Neural crest cell (in vitro differentiated cells): ENCODE measurements at places on chromosomes 6 and 20.

DNA sequence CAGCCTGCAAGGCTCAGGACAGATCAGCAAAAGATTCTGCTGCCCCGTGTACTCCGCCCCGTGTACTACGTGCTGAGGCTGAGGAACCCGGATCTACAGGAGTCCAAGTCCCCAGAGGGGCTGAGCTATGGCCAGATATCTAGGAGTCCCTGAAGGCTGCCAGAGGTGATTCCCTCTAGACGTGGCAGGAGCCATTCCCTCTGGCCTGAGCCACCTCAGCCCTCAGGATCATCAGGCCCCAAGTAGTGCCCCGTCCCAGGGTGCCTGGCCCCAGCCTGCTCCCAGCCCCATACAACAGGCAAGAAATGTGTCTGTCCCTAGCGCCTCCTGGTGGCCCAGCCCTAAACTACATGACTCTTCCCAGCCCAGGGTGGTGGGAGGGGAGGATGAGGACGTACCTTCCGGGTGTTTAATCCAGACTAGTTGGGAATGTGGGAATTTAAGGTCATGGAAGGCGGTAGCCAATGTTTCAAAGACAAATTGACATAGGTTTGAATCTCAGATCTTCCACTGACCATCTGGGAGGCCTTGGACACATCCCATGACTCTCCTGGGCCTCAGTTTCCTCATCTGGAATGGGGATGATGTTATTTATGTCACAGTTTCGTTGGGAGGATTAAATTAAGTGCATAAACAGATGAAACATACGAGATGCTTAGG lies 49.4 kb upstream of the PTPN1 start:
- peak; percentile 91 for DNase-seq

DNA sequence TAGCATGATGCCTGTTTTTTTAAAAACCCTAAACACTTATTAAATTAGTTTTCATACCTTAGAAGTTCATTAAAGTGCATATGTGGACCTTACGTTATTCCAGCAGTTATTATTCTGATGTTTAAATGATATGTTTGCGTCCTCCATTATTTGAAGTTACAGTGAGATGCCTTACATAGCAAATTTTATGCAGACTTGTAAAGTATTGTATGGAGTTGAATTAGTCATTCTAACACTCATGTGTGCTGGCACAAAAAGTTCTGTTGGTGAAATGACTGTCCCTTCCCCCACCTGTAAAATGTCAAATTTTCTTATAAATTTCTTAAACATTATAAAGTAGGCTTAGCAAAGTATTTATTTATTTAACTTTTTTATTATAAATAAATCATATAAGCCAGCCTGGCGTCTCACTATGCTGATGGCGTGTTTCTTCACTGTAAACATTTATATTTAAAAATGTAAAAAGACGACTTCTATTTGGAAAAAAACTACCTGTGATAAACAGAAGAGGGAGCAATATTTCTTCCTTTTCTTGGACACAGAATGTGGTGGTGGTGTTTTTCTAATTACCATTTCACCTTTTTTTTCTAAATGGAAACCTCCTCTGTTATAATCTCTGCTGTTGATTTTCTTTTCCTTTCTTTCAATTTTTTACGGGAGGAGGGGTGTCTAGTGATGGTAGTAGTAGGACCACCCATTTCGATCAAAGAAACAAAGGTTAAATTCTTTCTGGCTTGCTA lies 155.4 kb downstream of the RFPL4B start:
- DNase-seq = peak; percentile 2

DNA sequence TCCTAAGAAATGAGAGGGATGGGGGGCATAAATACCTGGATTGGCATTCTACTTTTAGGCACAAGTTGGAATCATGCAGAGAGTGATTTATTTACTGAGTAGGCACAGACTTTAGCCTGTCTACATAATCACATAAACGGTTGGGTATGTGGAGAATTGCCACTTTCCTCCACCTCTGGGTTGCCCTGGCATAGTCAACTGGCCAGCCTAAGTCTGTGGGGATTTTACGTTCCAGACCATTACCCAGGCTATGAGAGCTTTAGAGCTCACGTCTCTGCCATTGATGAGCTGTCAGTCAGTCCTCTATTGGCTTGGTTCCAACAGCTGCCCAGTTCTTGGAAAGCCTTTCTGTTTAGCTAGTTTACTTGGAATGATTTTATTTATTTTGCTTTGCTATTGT lies 5.0 kb upstream of the BHLHE23 start:
- DNase-seq = no peak

DNA sequence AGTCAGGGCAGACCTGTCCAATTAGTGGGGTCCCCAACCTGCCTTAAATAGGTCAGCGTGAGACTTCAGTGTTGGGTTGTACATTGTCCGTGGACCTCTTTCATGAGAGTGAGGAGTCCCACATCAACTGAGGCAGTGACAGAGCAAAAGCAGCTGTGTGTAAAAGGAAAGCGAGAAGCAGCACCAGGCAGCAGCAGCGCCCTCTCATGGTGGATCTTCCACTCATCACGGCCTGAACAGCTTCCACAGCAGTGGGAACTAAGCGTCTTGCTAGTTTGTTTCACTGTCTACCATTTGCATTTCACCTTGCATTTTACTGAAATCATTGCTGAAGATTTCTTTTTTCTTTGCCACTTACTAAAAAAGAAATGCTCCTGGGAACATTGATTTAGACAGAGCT lies 333.8 kb downstream of the PKHD1 start:
- DNase-seq = peak; percentile 45

- no peak for DNase-seq
Observed at GRCh38 chr6:170221052-170221752, 69.7 kb downstream of the DLL1 start.

DNA sequence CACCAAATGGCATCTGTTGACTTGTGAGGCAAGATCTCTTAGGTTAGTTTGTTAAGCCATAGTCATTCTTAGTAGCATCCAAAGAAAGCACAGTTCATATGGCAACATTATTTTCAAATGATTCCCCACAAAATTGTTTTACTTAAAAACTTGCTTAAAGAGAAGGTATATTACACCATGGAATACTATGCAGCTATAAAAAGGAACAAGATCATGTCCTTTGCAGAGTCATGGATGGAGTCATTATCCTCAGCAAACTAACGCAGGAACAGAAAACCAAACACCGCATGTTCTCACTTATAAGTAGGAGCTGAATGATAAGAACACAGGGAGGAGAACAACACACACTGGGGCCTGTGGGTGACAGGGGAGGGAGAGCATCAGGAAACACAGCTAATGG lies 10.9 kb upstream of the DSE start:
- no peak for DNase-seq

GRCh38 chr6:114888241-114888640 lies 545.4 kb upstream of the HS3ST5 start:
- DNase-seq = no peak

GRCh38 chr6:122754191-122754731 lies 25.3 kb upstream of the FABP7 start:
- no peak for DNase-seq

DNA sequence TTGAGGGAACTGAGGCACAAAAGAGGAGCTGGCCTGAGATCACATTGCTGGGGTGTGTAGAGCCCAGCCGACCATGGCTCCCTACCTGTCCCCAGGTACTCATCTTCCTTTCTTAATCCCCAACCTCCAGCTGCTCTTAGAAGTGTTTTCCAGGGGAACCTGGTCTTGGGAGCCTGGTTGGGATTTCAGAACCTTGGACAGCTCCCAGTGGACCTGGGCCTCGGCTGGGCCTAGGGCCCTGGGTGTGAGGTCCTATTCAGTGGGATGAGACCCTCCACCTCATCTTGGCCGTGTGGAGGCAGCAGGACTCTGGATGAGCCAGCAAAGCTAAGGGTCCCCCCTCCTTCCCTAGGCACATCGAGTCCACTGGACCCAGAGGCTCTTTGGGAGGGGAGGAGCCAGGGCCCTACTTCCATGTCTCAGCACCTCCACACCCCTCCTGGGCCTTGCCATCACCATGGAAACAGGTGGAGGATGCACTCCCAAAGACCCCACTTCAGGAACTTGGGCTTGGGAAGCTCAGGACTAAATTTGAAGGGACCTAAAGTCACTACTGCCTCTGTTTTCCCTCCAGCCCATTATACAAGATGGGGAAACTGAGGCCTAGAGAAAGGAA lies 38.5 kb downstream of the DLGAP4 start:
- DNase-seq = peak; percentile 62

DNA sequence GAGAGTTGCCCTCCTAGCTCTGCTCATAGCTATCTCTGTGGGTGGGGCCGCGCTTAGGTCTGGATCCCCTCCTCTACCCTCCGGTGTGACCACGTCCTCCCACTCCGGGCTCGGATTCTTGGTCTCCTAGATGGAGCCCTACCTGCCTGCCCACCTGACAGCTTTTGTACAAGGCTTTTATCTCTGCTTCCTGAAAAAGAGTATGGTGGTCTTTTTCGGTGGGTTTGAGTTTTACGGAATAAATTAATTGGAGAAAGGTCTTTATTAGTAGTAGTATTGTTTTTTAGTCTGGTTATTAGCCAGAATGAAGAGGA lies 773 bp downstream of the SMAP1 start:
- DNase-seq = no peak

GRCh38 chr20:14979453-14979986 lies 642.1 kb upstream of the FLRT3 start:
- no peak for DNase-seq

DNA sequence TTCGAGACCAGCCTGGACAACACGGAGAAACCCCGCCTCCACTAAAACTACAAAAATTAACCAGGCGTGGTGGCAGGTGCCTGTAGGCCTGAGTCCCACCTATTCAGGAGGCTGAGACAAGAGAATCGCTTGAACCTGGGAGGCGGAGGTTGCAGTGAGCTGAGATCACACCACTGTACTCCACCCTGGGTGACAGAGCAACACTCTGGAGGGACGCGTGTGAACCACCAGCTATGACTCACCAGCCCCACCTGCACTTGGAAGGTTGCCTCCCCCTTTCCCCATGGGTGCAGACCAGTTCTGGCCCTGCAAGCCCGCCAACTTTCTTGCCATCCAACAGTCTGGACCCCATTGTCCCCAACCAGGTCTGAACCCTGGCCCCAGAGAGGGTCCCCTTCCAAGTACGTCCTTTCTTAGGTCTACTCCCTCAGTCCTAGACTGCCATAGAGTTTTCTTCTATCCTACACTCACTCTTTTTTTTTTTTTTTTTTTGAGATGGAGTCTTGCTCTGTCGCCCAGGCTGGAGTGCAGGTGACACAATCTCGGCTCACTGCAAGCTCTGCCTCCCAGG lies 29.2 kb downstream of the ATP9A start:
- DNase-seq = no peak

DNA sequence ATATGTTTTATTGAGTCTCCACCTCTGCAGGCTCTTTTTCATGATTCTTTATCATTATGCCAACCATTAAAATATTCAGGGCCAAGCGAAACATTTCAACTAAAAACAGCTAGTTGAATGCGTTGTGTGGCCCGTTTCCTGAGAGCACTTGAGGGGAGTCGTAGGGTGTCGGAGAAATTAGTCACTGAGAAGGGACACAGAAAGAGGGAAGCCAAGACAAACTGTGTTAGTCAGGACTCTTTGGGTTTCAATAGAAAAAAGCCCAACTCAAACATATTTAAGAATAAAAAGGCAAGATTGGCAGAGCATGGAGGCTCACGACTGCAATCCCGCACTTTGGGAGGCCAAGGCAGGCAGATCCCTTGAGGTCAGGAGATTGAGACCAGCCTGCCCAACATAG lies 58.9 kb downstream of the MAFB start:
- no peak for DNase-seq

DNA sequence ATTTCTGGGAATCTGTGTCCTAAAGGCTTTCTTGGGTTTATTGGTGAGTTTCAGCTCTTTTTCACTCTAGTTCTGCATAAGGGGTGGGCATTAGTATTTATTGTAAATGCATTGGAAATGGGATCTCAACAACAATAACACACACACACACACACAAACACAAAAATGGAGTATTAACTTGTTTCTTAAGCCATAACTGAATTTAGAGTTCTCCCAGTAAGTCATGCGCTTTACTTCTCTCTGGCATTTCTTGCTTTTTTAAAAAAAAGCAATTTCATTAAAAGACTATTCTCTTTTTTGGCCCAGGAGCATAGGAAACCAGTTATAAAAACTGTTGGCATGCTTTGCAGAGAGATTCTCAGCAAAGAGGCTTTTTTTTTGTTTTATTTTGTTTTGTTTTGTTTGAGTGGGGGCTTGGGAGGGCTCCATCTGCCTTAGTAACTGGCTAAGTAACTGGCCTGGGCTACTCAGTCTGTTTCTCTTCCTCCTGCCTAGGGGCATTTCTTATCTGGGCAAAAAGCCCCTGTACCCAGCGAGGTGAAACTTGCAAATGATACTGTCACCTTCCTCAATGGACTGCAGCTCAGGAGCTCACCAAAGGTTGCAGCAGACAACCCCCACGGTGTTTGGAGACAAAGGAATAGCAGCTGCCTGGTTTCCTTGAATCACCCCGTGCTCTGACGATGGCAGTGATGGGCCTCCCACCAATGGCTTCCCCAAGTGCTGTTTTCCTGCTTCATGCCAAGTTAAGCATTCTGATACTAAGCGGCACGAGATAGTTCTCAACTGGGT lies 128.5 kb downstream of the BCAS1 start:
- no peak for DNase-seq

DNA sequence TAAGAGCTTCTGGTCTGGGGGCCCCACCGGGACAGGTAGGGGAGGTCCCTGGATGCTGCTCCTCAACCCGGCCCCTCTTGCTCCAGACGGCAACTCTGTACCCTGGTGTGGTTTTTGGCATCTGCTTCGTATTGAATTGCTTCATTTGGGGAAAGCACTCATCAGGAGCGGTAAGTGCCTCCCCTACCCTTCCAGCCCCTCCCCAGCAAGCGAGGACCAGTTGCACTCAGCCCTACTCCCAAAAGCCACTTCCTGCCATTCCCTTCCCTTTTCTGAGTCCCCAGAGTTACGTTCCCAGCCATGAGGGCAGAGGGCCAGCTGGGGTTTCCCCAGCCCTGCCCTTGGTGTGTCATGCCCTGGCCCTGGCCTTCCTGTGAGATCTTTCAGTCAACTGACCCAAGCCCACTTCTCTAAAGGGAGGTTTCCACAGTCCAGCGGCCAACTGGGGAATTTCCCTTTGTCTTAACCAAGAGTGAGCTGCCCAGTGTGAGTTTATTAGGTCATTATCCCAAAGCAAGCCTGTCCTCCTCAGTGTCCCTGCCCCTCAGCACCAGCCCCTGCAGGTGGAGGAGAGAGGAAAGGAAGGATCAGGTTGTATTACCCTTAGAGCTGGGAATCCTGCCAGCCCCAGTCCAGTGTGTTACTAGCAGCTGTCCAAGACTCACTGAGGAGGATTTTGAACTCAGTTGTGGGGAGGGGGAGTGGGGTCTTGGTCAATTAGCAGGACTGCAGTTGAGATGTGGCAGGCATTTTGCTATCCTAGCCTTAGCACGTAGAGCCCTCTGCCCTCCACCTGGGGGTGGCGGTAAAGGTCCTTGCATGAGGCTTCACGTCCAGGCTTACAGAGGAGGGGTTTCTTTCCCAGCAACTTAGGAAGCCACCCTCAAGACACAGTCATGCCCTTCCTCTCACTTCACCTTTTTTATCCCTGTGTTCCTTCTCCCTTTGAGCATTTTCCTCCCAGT lies 45.8 kb downstream of the TM9SF4 start:
- peak; percentile 35 for DNase-seq

GRCh38 chr6:96301781-96302180 lies 219.8 kb upstream of the UFL1 start:
- no peak for DNase-seq

DNA sequence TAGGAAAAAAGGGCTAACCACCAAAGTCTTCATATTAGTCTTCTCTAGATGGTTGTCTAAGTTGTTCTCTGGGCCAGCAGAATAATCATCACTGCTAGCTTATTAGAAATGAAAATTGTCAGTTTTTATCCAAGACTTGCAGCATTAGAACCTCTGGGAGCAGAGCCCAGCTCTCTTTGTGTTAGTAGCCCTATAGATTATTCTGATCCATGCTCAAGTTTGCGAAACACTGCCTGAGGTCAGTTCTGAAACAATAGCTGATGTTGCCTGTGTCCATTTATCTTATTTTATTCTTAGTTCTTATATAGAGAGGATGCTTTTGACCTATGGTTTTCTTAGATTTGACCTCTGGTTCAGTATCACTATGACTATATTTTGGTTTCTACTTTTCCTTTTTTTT lies 66.9 kb downstream of the BCKDHB start:
- no peak for DNase-seq
